ENCODE measurements at places on chromosomes 1 and 21.

DNA sequence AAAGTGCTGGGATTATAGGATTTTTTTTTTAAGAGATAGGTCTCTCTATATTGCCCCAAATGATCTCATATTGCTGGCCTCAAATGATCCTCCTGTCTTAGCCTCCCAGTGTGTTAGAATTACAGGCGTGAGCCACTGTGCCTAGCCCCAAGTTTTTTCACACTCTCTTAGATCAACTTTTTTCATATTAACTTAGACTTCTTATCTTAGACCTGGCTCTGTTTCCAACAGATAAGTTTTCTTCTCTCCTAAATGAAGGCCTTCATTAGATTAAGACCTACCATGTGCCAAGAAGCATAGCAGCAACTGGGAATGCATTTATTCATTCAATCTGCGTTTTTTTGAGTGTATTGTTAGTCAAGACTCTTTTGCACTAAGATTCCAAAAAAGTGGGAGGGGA, 20.2 kb upstream of the HTR1D start:
- no peak for DNase-seq

GRCh38 chr1:103783944-103784377, 34.3 kb downstream of the AMY1C start:
- DNase-seq, result no peak

- DNase-seq, result no peak
These were observed 16.8 kb downstream of the MAST2 start for GRCh38 chr1:45820173-45820572.

- no peak for DNase-seq
These were observed 16.0 kb upstream of the PIGV start for GRCh38 chr1:26771643-26772321.

- no peak for DNase-seq
These were observed 50.0 kb upstream of the BOLA1 start for GRCh38 chr1:149849111-149849946.

GRCh38 chr1:203273869-203274602, 31.3 kb upstream of the BTG2 start:
- DNase-seq, result no peak

DNA sequence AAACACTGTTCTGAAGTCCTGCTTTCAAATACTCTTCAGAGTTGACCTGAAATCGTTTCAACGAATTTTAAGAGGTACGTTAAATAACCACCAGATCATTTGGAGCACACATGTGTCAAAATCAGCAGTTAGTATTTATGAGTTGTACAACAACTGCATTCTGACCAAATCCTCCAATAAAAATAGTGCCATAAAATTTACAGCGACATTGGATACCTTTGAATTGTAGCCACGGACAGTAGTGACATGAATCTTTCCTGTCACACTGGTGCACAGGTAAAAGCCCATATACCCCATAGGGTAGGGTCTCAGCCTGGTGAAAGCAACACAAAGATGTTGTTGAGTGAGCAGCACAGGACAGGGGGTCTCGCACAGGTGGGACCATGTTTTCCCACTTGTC, 121.5 kb downstream of the CLIC6 start:
- no peak for DNase-seq

- DNase-seq, result no peak
These were observed 29.9 kb downstream of the MRAP start for GRCh38 chr21:32328595-32328994.

GRCh38 chr21:17853393-17854275, 34.5 kb upstream of the C21orf91 start:
- DNase-seq, result no peak

GRCh38 chr1:243848858-243849420, 1.1 kb downstream of the AKT3 start:
- no peak for DNase-seq

DNA sequence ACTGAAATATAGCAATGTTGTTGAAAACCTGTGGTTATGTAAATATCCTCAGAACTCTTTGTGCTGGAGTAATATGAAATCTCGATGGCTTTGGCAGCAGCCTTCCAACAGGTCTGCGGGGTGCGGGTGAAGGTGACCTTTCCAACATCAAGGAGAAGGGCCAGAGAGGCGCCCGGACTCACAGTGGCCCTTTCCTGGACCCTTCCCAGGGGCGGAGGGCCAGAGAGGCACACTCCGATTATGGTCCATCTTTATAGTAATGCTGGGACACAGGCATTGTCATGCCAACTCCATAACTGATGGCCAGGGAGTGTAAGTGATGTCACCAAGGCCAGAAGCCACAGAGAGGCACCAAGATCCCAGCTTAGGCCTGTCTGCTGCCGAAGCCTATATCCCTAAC, 18.1 kb downstream of the SLC37A1 start:
- no peak for DNase-seq

DNA sequence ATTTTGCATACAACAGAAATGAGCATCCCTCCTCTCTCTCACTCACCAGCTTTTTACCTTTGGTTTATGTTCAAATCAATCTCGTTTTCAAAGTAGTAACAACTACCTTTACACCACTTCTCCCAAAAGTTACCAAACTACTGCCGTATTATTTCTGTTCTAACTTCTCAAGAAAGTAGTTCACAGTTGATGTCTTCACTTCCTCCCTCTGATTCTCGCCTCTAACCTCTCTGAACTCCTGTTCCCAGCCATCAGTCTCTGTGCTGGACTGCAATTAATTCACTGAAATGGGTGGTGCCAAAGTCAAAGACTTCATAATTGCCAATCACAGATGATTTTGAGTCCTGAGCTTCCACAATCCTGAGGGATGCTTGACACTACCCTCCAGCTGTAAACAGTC, 54.0 kb downstream of the ZNF281 start:
- DNase-seq, result no peak

- DNase-seq, result no peak
These were observed 28.1 kb downstream of the KCTD3 start for GRCh38 chr1:215595231-215595630.

- DNase-seq, result no peak
These were observed 2.3 kb downstream of the NR5A2 start for GRCh38 chr1:200029822-200030152.

DNA sequence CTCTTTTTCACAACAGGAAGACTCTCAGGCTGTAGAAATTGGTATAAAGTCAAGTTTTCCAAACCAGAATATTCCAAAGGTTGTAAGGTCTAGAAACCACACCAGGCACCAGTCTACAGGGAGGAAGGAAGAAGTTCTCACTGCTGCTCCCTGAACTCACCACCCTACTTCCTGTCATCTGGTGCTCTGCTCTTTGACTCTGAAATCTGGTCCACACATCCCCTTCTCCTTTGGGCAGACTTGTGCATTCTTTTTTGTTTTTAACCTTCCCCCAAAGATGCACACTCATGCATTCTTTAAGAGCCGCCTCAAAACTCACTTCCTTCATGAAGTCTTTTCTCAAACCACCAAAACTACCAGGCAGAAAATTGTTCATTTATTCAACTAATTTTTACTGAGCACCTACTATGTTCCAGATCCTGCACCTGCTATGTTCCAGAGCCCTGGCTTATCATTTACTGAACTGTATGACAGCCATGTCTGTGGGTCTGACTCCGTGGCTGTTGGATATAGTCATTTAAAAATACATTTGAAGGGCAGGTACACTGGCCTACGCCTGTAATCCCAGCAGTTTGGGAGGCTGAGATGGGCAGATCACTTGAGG, 30.1 kb upstream of the EPS15 start:
- no peak for DNase-seq

DNA sequence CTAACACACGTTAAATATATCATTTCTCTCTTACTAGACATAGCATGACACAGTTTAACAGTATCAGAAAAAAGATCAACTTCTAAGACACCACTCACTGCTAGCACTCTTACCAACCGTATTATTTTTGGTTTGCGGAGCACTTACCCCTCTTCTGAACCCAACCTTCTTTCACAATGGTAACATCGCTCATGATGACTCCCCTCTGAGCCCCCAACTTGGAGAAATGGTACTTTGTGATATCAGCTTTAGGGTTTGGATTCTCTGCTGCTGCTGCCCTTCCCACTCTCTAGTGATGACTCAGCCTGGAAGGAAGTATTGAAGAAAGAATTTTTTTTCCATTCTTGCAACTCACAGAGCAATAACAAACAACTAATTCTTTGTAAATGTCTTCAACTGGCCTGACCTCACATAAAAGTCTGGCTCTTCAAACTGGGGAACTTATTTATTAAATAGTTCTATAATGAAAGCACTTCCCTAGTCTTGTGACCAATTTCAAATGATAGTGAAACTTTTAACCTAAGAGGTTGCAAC, 7.0 kb downstream of the AKT3 start:
- DNase-seq, result no peak

DNA sequence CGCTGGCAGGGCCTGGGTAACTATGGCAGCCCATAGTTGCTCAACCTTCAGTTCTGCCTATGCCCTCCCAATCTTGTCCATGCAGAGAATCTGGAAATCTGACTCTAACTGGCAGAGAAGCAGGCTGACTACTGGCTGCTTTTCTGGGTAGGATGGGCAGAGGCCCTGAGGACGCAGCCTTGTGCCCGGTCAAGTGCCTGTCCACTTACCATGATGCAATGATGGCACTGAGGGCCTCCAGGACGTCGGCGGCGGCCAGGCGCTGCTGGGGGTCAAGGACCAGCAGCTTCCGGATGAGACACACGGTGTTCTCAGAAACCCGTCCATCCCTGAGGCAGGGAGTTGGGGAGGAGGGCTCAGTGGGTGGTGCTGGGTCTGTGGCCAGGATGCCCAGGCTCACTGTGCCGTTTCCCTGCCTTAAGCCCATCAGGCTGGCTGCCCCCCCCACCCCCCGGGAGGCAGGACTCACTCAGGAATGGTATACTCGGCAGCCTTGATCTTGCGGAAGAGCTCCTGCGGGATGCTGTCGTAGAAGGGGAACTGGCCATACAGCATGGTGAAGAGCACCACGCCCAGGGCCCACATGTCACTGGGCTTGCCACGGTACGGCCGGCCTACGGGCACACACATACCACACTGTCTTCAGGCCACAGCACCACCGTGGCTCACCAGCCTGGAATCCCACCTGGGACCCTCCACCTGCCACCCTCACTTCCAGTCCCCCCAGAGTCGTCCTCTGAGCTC, 20.4 kb upstream of the EVA1B start:
- no peak for DNase-seq

GRCh38 chr1:84347932-84348555, 46.5 kb downstream of the SAMD13 start:
- no peak for DNase-seq

GRCh38 chr1:100982793-100983192, 42.8 kb downstream of the DPH5 start:
- DNase-seq, result no peak

DNA sequence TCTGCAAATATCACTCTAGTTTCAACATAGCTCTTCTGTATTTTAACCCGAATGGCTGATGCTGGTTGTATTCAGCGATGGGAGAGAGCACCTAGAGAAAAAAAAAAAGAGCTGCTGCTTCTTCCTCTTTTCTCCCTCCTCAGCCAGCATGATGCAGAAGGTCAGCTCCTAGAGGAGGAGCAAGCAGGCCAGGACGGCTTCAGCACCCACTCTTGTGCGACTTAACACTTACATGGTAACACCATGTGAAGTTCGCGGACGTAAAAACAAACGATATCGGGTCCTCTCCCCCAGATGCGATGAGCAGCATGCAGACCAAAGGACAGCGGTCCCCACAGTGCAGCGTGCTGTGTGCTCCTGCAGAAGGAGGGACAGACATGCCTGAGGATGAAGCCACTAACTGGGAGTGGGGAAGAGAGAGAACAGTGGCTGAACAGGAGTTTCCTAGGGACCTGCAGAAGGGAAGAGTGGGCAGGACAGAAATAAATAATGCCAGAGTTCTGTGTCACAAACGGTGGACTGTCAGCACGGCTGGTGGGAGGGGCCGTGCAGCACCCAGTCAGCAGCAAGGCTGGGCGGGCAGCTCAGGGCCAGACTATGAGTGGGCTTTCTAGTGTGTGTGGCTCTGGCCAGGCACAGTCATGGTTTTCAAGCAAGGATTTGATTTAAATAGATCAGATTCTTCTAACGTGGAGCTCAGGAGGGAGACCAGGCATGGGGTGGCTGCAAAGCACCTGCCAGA, 11.4 kb upstream of the B3GALT5 start:
- DNase-seq, result no peak

DNA sequence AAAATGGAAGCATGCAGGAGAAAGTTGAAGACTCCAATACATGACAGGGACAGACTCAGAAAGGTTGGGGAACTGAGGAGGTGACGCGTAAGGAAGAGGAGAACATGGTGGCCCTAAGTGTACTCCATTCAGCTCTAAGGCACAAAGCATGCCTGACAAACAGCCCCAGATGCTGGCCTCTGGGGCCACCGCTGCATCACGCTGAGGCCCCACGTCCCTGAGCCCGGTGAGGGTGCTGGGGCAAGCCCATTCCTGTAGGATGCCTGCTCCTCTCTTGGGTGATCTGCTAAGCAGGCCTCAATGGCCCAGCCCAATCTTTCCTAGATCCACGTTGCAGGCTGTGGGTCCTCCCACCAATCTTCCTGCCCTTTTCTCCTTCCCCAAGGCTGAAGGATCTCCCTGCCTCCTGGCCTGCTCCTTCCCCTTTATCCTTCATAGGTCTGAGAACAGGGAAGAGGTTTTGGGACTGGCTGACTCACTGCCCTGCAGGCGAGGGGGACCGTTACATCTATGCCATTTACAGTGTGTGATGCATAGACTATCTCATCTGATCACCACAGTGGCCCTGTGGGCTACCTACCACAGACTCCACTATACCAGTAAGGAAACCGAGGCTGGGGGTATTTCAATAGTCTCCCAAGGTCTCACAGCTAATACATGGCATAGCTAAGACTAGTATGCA, 16.8 kb upstream of the NID1 start:
- no peak for DNase-seq

Data from KG1 (cell line).